MCF 10A (cell line): ENCODE measurements at places on chromosomes 6 and 20. TPM values are rescaled to one million over a fixed set of nuclear protein-coding genes. Genes with fewer than 3 reads are reported as not detected.
A peak's percentile ranks its signal among the peaks of the same experiment; 100 is the strongest.

DNA sequence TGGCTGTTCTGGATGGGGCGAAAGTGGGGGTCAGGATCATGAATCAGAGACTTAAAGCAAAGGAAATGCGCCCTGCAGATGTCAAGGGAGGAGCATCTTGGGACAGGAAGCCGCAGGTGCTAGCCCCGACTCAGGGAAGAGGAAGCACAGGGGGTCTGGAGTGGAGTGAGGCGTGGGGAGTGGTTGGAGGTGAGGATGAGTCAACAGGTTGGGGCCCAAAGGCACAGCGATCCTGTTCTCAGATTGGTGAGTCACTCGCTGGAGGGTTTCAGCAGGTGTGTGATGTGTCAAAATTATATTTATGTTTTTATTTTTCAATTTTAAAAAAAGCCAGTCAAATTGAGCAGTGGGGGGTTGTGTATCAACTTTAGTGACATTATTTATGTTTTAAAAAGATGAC, 19.0 kb downstream of the PACSIN1 start:
- DNase-seq, result peak; percentile 77

The ID1 gene
- total RNA-seq, result 35.7 and 38.4 TPM in 2 replicates

The PDE7B gene
- 0.42 and 1.4 TPM in 2 replicates for total RNA-seq

The OR2B6 gene
- total RNA-seq, result not detected in 2 replicates

GRCh38 chr20:41044409-41045062, 15.9 kb downstream of the TOP1 start:
- no peak for DNase-seq
